ENCODE measurements at places on chromosomes 3 and 15.

- DNase-seq, result no peak
Measured at GRCh38 chr3:111955876-111956275, 22.9 kb upstream of the ABHD10 start.

DNA sequence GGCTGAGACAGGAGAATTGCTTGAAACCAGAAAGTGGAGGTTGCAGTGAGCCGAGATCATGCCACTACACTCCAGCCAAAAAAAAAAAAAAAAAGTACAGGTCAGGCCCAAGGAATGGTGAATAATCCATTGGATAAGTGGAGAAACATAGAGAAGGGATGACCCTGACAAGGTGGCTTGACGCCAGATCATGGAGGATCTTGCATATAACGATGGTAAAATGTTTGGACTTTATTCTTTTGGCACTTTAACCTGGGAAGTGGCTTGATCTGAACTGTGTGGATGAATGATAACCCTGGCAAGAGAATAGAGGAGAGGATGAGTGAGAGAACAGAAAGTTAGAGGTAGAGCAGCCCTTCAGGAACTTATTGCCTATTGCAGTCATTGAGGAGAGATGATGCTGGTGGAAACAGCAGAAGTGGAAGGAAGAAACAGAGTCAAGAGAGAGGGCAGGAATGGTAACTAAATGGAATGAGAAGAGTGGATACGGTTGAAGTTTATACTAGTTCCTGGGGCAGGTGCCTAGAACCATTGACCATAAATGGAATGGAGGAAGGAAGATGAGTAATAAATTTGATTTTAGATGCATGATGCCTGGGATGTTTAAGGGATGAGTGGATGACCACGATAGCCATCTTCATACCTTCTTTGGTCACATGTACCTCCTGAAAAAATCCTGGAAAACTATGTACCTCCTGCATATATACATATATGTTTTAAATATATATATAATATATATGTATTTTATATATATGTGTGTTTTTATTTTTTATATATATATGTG, 57.8 kb downstream of the BLM start:
- DNase-seq, result no peak

DNA sequence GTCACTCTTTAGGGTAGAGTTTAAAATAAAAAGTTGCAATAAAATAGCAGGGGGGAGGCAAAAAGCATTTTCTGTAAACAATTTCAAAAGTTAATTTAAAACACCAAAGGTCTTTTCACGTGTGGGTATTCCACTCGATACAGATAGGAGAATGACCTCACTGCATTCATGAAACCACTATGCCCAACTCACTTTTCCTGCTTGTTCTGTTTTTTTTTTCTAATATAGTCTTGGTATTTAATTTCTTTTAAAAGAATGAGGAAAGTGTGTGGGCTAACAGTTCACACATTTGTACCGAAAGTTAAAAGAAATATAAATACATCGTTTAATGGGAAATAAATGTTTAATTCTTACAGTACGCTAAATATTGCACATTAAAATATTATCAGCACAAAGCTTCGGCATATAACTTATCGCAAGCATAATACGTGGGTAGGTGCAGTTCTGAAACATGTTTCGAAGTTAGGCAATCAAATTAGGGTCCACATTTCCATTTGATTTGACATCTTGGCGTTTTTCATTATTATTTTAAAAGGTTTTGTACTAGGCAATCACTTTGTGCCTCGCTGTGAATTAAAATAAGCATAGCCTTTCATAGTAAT, 41.4 kb downstream of the VGLL4 start:
- DNase-seq, result no peak

GRCh38 chr3:42847731-42848130, 27.9 kb downstream of the CYP8B1 start:
- peak; percentile 38 for DNase-seq

- DNase-seq, result no peak
Measured at GRCh38 chr15:100572362-100572983, 29.5 kb downstream of the LINS1 start.

DNA sequence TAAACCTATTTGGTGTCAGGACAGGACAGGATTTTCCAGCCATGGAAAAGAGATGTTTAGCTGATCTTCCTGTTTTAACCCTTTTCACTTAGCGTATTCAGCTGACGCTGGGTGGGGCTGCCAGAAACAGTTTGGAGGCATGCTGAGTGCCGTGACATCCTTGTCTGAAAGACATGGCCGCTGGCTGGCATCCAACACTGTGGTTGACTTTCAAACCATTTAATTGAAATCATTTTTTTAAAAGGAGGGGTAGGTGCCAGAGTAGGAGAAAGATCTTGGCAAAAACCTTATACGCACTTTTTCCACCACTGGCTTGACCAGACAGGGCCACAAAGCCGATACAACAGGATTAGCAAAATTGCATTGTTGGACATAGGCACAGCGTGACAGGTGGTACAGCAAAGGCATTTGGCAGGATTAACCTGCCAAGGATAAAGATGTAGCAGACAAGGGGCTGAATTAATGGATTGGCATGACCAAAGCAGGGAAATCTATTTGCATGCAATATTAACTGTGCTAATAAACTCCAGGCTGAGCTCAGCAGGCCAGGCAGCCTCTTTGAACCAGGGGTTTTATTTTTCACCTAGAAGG, 131.8 kb upstream of the TOPAZ1 start:
- no peak for DNase-seq

DNA sequence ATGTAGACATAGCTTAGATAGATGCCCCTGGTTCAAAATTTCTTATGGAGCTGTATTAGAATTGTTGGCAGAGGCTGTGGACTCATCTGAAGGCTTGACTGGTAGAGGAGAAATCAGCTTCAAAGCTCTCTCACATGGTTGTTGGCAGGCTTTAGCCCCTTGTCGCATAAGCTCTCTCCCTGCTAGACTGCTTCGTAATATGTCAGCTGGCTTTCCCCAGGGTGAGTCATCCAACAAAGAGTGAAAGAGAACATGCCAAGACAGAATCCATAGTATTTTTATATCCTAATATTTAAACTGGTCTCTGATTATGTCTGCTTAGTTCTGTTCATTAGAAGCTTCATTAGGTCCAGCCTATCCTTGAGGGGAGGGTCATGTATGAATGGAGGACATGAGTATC, 427.4 kb upstream of the NAALADL2 start:
- DNase-seq, result no peak

DNA sequence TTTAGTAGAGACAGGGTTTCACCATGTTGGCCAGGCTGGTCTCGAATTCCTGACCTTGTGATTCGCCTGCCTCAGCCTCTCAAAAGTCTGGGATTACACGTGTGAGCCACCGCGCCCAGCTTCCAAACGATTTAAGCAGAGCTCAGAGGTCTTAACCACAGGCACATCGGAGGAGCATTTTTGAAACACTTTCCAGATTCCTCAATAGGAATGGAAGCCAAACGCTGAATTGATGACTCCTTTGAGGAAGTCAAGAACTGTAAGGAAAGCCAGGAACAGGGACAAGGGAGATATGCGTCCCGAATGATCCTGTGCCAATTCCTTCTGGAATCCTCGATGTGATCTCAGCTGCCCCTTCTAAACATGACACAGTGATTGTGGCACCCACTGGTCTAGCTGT, 40.0 kb downstream of the TRH start:
- DNase-seq, result no peak

GRCh38 chr3:177284383-177284881, 87.2 kb upstream of the TBL1XR1 start:
- peak; percentile 75 for DNase-seq

GRCh38 chr3:139299261-139300132, 44.3 kb upstream of the MRPS22 start:
- no peak for DNase-seq
